Omental fat pad (tissue), 4 donors: ENCODE measurements at places on chromosomes 12 and 14.

DNA sequence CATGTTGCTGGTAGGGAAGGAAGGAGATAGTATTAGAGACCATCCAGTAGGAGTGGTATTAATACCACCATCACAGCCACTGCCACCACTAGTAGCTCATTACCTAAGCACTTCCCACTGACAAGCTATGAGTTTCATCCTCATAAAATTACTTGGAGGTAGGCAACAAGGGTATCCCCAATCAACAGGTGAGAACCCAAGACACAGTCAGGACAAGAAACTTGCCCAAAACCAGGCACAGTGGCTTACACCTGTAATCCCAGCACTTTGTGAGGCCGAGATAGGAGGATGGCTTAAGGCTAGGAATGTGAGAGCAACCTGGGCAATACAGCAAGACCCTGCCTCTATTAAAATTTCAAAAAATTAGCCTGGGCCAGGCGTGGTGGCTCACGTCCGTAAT is 5.5 kb downstream of the ADCY6 start:
- DNase-seq = no peak

- DNase-seq = no peak
Observed at GRCh38 chr12:113808095-113808951, 157.8 kb downstream of the RBM19 start.

GRCh38 chr12:124405592-124405991 is 110.7 kb downstream of the RFLNA start:
- DNase-seq = no peak

- DNase-seq = no peak
Observed at GRCh38 chr12:57470970-57471656, 8.6 kb downstream of the ARHGAP9 start.

- no peak for DNase-seq
Observed at GRCh38 chr14:104448721-104449120, 130.8 kb upstream of the C14orf180 start.

GRCh38 chr14:21036751-21037150 is 2.1 kb upstream of the RNASE13 start:
- DNase-seq = no peak
